Left cardiac atrium (tissue), 4 donors: ENCODE measurements at places on chromosomes 16 and 17. TPM values are rescaled to one million over a fixed set of nuclear protein-coding genes. Genes with fewer than 3 reads are reported as not detected.

GRCh38 chr16:69318911-69319289, 7.8 kb downstream of the VPS4A start:
- no peak for DNase-seq

DNA sequence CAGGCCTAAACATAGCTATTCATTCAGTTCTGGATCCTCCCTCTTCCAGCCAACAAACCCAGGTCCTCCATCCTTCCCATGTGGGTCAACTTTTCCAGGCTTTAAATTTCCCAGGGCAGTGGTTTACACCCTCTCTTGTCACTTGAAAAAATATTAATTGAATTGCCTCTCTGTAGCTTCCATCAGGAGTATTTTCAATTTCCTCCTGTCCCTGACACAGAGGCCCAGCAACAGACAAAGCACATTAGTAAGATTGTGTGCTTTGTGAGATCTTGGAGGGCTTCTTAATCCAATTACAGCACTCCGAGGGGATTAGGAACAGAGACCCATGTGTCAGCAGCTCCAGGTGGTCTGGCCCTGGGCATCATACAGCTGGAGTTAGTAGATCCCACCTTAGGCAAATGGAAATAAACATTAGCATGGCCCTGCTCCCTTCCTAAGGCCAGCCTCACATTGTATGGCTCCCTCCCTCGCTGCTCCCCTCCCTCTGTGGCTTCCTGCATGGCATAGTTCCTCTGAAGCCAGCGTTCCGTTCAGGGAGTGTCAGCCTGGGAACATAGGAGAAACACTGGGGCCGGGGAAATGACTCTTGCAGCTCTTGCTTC, 132.7 kb upstream of the HSBP1 start:
- DNase-seq = no peak

Gene DPEP1
- not detected for total RNA-seq

- DNase-seq = no peak
Observed at GRCh38 chr17:55266958-55267688, 2.4 kb downstream of the HLF start.

DNA sequence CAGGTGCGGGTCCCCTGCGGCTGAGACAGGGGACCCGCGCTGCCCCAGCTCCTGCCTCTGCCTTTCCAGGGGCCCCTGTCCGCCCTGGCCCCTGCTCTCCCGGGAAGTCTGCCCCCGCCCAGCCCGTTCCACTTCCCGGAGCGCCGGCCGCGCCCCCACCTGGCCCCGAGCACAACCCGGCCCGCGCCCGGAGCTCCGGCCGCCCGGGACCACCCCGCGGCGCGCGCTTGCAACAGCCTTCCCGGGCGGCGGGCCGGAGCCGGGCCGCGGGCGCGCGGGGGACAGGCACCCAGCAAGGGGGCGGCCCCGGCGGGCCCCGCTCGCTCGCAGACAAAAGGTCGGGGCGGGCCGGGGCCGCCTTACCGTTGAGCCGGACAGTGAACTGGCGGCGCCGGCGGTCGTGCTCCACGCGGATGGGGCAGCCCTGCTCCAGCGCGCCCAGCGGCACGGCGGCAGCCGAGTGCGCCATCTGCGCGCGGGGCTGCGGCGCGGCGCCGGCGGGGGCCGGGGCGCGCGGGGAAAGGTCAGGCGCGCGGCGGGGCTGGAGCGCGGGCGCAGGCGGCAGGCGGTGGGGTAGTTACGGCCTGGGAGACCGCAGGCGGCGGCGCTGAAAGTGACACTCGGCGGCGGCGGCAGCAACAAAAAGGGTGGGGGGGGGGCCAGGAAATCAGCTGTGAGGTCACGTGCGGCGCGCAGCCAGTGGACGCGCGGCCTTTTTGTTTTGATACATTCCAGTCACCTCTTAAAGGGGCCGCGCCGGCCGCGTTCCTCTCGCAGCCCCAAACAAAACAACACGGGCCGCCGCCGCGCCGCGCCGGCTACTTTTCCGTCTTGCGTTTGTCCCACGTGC, at the start of gene NATD1:
TSS of gene NATD1 (minus strand) at position 615 of the 850 bp plus-strand sequence. CDS start at position 469, 146 bp downstream.
- DNase-seq = peak; percentile 89

GRCh38 chr17:61469949-61470348, 17.7 kb downstream of the TBX4 start:
- DNase-seq = no peak

GRCh38 chr17:63714550-63715277, 14.8 kb upstream of the LIMD2 start:
- DNase-seq = peak; percentile 51

DNA sequence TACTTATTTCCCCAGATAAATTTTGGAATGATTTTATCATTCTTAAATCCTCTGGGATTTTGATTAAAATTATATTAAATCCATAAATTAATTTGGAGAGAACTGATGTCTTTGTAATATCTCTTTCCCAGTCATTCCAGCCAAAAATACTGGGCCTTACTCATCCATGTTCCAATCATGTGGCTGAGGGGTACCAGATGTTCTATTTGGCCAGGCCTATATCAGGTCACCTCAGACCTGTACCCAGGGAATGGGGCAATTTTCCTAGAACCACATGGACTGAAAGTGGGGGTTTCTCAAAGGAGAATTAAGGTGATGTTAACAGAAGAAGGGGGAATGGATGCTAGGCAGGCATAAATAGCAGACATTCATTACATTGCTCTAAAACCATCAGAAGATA, 7.5 kb downstream of the SNTB2 start:
- DNase-seq = no peak

Gene RNF112
- total RNA-seq = 2.5 TPM

- no peak for DNase-seq
Observed at GRCh38 chr17:35775039-35775438, 14.4 kb downstream of the C17orf50 start.
